ENCODE measurements at places on chromosomes 5 and 9.

DNA sequence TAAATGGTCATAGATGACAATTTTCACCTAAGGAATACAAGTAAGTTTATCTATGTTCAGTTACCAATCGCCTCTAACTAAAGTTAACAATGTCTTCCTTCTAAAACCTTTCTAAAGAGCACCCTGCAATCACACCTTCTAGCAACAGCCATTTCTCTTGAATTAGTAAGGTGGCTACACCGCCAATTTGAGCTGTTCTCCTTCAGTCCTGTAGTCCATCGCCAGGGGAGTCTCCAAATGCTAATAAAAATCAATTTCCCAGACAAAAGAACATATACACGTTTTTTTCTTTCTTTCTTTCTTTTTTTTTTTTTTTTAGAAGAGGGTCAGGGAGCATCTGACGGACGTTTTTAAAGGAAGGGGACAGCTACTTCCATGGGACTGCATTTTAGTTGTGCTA, 729 bp upstream of the RORB start:
- DNase-seq: no peak

- no peak for DNase-seq
Measured at GRCh38 chr5:7325975-7326913, 69.7 kb upstream of the ADCY2 start.

DNA sequence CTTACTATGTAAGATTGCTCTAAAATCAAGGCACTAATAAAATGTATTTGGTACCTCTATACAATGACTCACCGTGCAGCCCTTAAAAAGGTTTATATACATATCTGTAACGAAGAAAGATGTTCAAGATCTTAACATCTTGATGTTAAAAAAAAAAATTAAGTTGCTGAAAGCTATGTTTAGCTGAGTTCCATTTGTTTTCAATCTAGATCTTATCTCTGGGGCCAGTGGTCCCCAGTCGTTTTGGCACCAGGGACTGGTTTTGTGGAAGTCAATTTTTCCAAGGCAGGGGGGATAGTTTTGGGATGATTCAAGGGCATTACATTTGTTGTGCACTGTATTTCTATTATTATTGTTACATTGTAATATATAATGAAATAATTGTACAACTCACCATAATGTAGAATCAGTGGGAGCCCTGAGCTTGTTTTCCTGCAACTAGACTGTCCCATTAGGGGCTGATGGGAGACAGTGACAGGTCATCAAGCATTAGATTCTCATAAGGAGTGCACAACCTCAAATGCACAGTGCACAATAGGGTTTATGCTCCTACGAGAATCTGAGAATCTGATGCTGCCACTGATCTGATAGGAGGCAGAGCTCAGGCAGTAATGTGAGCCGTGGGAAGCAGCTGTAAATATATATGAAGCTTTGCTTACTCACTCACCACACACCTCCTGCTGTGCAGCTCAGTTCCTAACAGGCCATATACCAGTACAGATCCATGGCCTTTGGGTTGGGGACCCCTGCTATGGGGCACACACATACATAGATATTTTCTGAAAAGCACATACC, 27.6 kb upstream of the TSLP start:
- no peak for DNase-seq

- no peak for DNase-seq
Measured at GRCh38 chr9:1154739-1155138, 104.6 kb downstream of the DMRT2 start.

GRCh38 chr5:81748556-81748955, 2.3 kb downstream of the SSBP2 start:
- DNase-seq: no peak

- no peak for DNase-seq
Measured at GRCh38 chr5:168766426-168766700, 187.2 kb upstream of the PANK3 start.

DNA sequence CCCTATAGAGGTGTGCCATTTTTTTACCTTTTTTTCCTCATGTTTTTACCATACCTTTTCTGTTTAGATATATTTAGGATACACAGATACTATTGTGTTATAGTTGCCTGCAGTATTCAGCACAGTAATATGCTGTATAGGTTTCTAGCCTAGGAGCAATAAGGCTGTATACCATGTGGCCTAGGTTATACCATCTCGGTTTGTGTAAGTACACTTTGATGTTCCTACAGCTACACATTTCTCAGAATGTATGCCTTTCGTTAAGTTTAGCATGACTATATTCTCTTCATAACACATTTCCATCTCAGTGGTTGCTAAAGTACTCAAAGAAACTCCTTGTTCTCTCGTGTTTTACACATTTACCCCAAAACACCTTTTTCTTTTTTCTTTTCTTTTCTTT, 23.0 kb downstream of the UBE2D2 start:
- no peak for DNase-seq

DNA sequence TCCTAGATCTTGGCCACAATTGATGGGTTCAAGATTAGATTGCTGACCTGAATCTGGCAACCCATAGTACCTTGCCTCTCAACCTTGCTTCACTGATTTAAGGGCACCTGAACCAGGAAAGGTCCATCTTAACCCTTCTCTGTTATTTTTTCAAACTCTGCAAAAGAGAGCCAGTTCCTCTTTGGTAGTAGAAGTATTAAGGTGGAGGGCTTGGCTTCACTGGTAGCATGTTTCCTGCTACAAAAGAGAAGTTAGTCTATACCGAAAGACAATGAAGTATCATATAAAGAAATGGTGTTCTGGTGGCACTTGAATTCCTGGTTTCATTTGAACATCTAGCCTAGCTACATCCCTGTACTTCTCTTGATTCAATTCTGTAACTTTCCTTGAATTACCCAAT, 8.5 kb downstream of the ALG2 start:
- no peak for DNase-seq

Data from KG1 (cell line).